Progenitor cell of endocrine pancreas (in vitro differentiated cells): ENCODE measurements at places on chromosomes 13 and 19. TPM values are rescaled to one million over a fixed set of nuclear protein-coding genes. Genes with fewer than 3 reads are reported as not detected.

DNA sequence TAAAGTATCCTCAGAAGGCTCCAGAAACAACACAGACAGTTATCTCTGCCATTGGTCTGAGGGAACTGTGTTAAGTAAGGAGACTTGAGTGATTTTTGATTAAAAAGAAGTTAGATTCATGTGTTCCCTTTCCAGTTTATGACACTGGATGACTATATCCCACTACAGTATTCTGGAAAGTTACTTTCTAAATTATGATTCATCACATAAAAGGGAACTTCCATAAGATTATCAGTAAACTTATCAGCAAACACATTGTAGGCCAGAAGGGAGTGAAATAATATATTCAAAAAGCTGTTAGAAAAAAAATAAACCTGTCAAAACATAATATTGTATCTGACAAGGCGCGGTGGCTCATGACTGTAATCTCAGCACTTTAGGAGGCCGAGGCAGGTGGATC lies 700.0 kb downstream of the SLITRK6 start:
- no peak for DNase-seq

DNA sequence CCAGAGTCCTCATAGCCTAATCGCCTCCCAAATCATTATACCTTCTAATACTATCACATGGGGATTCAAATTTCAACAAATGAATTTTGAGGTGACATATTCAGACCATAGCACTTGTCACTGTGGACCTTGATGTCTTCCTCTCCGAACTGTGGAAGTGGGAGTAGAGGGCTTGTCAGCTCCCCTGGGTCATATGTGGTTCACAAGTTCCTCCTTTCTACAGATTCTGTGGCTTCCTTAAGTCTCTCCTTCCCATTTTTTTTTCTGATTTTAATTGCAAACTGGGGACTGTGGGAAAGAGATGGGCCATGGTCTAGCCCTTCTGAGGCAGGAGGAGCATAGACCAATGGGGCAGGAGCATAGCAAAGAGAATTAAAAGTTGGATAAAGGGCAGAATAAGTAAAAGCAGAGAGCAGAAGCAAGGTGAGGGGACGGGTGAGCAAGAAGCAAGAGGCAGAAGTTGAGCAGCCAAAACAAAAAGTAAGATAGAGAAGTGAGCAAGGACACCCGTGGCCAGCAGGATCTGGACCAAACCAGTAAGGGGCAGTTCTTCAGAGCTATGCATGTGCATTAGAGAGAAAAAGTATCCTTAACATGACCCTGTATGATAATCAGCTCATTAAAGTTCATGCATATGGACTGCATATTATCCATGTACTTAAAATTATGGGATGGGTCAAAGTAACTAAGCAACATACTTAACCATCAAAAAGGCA lies 2.6 kb upstream of the SIGLEC7 start:
- no peak for DNase-seq

- DNase-seq = no peak
Measured at GRCh38 chr19:28934631-28935030, 278.3 kb downstream of the UQCRFS1 start.

- peak; percentile 14 for DNase-seq
Measured at GRCh38 chr13:57631596-57632275, at the start of gene PCDH17. Gene PCDH17 (plus strand): TSS chr13:57631744. CDS start chr13:57632547, 803 bp downstream.

DNA sequence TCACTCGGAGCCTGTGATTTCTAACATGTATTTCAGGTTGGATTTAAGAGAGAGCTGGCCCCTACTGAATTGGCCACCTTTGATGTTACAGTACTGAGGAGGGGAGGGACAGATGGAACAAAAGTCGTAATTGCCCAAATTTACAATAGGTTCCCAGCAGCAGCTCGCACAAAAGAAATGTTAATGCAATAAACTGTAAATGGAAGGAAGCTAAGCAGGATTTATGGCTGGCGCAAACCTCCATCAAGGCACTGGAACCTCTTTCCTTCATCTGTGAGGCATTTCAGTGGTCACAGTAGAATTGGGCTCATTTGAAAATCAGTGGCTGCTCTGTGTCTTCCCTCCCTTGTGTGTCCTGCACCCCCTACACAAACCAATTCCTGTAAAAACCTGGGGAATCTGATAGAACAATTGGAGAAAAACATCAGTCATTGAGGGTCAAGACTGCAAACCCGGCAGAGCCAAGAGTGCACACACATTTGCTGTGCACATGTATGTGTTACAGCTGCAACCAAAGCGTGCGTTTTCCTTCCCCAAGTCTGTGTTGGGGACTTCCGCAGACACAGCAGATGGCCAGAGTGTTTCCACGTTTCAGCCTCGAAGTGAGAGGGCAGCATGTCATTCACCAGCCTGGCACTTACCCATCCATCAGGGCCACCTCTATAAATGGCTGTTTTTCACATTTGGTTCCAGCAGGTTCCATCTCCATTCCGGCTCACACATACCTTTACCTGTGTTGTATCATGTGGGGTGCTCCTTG lies 192.8 kb downstream of the TM9SF2 start:
- no peak for DNase-seq

The PSG4 gene
- total RNA-seq = not detected in 2 replicates
